NK-92 treated with Interleukin-12 subunit alpha and Interleukin-12 subunit beta, amount 100 ng/mL, for 24 hours (cell line): ENCODE measurements at places on chromosomes 7 and 10.

DNA sequence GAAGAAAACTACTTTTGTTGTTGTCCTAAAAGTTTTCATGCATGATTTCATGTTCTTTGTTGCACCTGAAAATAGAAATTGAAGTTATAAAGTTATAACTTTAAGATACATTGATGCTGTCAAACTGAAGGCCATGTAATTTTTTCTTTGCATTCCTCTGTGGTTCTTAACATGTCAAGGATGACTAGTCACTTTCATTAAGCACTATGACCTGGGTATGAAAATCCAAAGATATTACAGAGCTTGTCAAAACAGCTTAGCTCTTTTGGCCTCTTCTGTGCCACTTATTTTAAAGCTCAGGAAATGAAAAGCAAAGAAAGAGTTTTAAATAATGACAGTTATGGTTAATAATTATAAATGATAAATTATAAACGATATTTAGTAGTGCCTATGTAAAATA is 241.6 kb upstream of the CACNA2D1 start:
- no peak for DNase-seq

- peak; percentile 18 for DNase-seq
Observed at GRCh38 chr10:117442944-117443685, 67.9 kb upstream of the PDZD8 start.

- DNase-seq = no peak
Observed at GRCh38 chr10:133608855-133609254, 17.7 kb downstream of the FRG2B start.

GRCh38 chr10:113995201-113995600 is 48.5 kb upstream of the ADRB1 start:
- DNase-seq = no peak

- no peak for DNase-seq
Observed at GRCh38 chr10:16360425-16360824, 76.4 kb upstream of the PTER start.

- no peak for DNase-seq
Observed at GRCh38 chr10:93917064-93917391, 23.2 kb downstream of the SLC35G1 start.

DNA sequence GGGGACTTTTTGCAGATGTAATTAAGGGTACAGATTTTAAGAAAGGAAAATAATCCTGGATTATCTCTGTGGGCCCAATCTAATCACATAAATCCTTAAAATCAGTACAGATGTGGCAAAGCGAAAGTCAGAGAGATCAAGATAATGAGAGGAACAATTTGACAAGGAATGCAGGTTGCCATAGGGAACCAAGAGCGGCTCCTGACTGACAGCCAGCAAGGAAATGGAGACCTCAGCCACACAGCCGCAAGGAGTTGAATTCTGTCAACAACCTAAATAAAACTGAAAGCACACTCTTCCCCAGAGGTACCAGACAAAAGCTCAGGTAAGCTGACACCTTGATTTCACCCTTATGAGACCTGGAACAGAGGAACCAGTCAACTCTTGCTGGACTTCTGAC is 3.4 kb upstream of the PNPLA8 start:
- no peak for DNase-seq

GRCh38 chr7:74544706-74545469 is 91.2 kb downstream of the GTF2IRD1 start:
- peak; percentile 8 for DNase-seq

- no peak for DNase-seq
Observed at GRCh38 chr10:107451047-107451446, 286.5 kb upstream of the SORCS1 start.
